Right lung (tissue), 10 donors: ENCODE measurements at places on chromosomes 12 and 14.

GRCh38 chr12:9740106-9740750 is 7.3 kb upstream of the CLECL1 start:
- no peak for DNase-seq

- DNase-seq = no peak
These were observed 463.2 kb upstream of the MGAT4C start for GRCh38 chr12:86719381-86719780.

DNA sequence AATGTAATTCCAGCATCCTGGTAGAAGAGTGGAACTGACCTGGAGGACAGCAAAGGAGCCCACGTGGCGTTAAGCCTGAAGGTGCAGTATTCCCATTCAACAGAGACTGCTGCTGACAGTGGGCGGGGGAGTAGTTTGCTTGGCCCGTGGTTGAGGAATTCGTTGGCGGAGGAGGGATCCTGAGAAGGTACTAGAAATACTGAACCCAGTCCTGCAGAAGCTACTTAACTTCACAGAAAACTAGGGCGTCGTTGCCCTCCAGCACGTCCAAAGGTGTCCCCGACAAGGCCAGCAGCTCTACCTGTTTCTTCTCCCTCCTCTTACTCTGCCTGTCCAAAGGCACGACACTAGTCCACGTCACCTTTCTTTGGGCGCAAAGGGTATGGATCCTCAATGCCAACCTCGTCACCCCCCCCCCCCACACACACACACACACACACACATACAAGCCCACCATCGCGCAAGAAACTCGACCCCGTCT is 303 bp downstream of the PUS7L start:
- peak; percentile 48 for DNase-seq

DNA sequence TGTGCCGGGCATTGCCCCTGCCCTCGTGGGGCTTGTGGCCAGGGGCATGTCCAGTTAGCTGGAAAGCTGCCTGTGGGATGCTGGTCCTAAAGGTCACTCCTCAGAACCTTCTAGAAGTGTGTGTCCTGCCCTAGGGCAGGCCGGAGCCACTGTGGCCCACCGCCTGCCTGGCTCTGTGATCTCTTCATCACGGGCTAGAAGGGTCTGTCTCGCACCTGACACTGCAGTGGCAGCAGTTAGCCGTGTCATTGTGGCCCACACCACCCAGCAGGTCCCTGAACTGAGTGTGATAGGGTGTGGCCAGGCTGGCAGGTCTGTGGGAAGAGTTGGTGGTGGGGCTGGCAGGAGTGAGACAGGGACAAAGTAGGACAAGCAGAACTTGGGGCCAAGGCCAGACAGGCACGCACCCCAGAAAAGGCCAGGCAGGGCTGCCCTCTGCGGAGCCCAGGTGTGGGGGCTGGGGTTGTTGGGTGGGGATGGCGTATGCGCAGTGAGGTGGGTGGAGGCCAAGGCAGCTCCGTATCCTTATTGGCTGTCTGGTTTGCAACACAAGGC is 41.2 kb downstream of the ADGRD1 start:
- no peak for DNase-seq

GRCh38 chr12:91778091-91778832 is 367.4 kb downstream of the BTG1 start:
- peak; percentile 37 for DNase-seq
